Prostate gland (tissue), 2 donors: ENCODE measurements at places on chromosomes 3 and 15. TPM values are rescaled to one million over a fixed set of nuclear protein-coding genes. Genes with fewer than 3 reads are reported as not detected.

CNTN4 gene
- total RNA-seq = 5.7 TPM

CKMT1B gene
- total RNA-seq = 3.5 TPM

GNB4 gene
- total RNA-seq = 11.9 TPM

CD276 gene
- total RNA-seq = 91.3 TPM

RBP2 gene
- total RNA-seq = not detected

PDCD6IP gene
- total RNA-seq = 251 TPM

GHSR gene
- not detected for total RNA-seq

ZBTB47 gene
- 38.0 TPM for total RNA-seq

DNA sequence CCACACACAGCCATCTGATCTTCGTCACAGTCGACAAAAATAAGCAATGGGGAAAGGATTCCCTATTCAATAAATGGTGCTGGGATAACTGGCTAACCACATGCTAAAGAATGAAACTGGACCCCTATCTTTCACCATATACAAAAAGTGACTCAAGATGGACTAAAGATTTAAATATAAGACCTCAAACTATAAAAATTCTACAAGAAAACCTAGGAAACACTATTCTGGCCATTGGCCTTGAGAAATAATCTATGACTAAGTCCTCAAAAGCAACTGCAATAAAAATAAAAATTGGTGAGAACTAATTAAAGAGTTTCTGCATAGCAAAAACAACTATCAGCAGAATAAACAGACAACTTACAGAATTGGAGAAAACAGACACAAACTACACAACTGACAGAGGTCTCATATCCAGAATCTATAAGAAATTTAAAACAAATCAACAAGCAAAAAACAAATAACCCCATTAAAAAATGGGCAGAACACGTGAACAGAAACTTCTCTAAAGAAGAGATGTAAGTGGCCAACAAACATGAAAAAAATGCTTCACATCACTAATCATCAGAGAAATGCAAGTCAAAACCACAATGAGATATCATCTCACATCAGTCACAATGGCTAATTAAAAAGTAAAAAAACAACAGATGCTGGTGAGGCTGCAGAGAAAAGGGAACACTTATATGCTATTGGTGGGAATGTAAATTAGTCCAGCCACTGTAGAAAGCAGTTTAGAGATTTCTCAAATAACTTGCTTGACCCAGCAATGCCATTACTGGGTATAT is 104.0 kb downstream of the NR1I2 start:
- DNase-seq = no peak

DNA sequence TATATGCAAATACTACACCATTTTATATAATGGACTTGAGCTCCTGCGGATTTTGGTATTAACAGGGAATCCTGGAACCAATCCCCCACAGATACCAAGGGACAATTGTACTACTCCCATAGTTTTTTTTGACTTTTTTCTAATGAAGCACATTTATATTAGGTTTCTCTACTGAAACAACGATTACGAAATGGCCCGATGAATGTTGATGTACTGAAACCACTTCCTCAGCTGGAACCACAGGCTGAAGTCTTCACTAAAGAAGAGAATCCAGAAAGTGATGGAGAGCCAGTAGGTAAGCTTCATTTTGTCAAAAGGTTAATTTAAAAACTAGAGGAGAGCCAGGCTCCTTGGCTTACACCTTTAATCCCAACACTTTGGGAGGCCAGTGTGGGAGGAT is 121.5 kb upstream of the LRRFIP2 start:
- DNase-seq = no peak

GRCh38 chr3:190026154-190026553 is 94.5 kb downstream of the P3H2 start:
- no peak for DNase-seq

- no peak for DNase-seq
These were observed 343.3 kb downstream of the ZNF385D start for GRCh38 chr3:21407743-21408142.

DNA sequence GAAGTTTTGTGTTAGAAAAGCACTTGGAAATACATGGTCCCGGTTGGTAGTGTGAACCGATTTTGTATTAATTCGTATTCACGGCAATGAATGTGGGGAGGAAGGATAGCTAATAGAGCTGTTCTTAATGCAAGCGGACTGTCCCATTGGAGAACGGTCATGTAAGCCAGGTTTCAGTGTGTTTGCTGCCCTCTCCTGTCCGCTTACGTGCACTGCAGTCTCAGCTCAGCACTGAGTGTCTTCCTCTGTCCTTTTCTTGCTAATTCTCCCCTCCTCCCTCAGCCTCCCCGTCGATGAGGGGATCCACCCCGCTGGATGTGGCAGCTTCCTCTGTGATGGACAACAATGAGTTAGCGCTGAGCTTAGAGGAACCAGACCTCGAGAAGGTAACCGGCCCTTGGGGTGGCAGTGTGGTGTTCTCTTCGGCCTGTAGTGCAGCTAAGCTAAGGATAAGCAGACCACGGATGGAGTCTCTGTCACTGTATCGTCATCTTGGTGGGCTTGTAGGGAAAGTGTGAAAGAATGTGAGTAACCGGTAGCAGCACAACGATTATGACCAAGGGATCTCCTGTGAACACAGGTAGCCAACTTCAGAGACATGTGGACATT is 267.5 kb upstream of the CHRM5 start:
- DNase-seq = peak; percentile 57

DNA sequence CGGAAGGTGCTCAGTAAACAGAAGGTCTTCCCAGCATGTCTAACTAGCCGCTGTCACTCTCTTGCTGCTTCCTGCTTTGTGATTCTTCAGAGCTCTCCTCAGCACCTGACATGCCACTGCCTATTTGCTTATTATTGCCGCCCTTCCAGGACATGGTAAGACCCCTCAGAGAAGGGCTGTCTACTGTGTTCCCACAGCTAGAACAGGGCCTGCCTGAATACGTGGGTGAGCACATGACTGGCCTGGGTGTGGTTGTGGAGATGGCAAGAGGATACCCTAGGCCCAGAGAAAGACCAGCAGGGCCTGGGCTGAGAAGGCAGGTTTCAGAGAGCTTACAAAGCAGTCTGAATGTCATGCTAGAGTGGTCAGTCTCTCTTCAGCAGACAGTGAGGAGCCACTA is 2.4 kb upstream of the EPHB1 start:
- DNase-seq = no peak

- no peak for DNase-seq
These were observed 43.8 kb downstream of the GABRB3 start for GRCh38 chr15:26729030-26729429.

- peak; percentile 76 for DNase-seq
These were observed 489.8 kb upstream of the PROK2 start for GRCh38 chr3:72274493-72275330.

DNA sequence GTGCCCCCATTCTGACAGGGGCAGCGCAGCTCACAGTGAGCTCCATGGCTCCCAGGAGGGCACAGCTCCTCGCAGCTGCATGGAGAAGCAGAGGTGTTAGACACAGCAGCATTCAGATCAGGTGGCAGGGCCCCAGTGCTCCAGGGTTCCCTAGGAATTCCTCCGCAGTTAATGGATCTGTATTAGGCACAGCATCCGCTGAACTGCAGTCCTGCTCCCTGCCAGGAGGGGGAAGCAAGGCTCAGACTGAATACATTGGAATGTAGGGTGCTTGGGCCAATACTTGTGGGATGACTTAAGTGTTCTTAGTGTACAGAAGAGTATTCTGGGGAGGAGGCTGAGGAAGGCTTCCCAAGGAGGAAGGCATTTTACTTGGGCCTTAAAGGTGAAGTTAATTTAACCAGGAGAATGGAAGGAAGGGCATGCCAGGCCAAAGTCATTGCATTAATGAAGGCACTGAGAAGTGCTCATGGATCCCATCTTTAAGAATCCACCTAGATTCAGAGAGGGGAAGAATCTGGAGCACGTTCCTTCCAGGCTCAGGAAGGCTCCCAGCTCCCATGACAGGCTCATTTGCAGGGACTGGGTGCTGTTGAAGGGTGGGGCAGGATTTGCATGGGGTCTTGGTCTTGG is 111.6 kb downstream of the RAB11A start:
- DNase-seq = peak; percentile 30

DNA sequence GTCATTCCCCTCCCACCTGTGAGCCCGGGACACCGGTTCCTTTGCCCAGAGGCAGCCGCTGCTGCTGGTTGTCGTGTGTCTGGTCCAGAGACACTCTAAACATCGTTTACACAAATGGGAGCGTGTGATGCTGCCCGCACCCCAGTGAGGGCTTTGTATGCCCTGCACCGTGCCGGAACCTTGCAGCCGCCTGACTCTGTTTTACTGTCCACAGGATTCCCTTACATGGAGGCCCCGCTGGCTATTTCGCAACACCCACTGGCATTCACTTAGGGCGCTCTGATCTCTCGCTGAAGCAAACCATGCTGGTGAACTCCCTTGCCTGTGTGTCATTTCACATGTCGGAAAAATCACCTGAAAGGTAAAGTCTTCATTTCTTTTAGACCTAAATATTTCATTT is 100.8 kb upstream of the SLC6A6 start:
- DNase-seq = peak; percentile 86

GRCh38 chr3:189625572-189625971 is 5.6 kb upstream of the TP63 start:
- DNase-seq = no peak

DNA sequence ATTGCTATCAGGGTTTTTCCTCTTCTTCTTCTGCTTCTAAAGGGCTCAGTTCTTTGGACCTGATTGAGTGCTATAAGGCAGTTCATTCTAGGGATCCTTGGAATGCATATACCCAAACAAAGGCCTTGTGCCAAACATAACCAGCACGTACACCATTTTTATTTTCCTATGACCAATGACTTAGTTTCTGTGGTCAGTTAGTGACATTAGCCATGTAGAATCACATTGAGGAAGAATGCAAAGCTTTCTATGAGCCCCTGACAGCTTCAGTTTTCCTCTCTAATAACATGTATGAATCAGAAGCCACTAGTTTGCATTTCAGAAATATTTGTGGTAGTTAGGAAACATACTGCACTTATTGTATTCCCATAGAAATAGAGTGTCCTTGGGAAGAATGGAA is 240.0 kb downstream of the THRB start:
- no peak for DNase-seq

- no peak for DNase-seq
These were observed 10.0 kb downstream of the WNT7A start for GRCh38 chr3:13869761-13870343.

- DNase-seq = no peak
These were observed 22.1 kb downstream of the SUSD5 start for GRCh38 chr3:33196538-33196937.

DNA sequence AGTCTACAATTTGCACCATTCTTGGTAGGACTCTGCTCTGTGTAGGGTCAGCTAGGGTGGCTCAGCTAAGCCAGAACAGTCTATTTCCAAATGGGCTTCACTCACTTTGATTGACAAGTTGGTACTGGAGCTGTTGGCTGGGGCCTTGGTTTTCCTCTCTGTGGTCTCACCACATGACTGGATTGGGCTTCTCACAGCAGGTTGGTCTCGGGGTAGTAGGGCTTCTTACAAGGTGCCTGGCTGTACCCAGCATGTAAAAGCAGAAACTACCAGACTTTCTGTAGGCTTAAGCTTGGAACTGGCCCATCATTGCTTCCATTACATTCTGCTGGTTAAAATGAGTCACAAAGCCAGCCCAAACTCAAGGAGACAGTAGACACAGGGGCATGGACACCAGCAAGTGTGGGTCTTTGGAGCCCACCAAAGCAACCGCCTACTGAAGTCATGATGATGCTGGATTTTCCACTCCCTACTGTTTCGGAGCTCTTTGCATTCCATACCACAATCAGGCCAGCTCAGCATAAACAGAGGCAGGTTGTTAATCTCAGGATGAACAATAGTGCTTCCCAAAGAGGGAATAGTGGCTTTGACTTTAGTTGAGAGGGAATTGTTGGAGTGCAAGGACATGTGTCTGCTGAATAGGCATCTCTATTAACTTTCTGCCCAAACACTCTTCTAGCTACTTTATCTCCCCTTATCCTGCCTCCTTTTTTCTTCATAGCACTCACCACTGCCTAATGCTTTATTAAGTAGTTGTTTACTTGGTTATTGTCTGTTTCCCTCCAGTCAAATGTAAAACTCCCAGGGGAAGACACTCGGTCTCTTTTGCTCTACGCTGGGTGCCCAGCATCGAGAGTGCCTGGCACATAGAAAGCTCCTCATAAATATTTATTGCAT is 78.0 kb upstream of the RARB start:
- DNase-seq = no peak

DNA sequence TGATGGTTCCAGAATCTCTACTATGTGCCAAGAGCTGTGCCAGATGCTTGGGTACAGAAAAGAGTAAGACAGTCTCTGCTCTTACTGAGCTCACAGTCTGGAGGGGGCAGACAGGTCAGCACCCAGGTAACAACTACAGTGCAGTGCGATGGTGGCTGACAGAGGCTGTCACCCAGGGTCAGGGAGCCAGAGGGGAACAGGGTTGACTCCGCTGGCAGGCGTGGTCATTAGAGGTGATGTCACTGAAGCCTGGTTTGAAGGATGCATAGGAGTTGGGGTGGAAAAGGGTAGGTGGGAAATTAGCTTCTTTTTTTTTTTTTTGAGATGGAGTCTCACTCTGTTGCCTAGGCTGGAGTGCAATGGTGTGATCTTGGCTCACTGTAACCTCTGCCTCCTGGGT is 31.5 kb downstream of the GNB5 start:
- no peak for DNase-seq
